ENCODE measurements at places on chromosomes 16 and 17.

DNA sequence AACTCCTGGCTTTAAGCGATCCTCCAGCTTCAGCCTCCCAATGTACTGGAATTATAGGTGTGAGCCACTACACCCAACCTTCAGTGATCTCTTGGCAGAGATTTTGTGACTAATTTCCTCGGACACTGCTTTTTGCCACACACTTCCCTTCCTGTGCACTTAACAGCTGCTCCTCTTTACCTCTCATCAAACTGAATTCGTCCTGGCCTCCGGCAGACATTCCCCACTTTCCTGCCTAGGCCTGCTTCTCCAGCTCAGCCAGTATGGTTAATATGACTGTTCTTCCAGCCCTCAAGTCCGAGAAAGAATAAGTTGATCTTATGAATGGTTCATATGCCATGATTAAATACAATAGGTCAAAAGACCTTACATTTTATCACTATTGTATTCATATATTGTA, 69.0 kb upstream of the MTMR4 start:
- DNase-seq: no peak

DNA sequence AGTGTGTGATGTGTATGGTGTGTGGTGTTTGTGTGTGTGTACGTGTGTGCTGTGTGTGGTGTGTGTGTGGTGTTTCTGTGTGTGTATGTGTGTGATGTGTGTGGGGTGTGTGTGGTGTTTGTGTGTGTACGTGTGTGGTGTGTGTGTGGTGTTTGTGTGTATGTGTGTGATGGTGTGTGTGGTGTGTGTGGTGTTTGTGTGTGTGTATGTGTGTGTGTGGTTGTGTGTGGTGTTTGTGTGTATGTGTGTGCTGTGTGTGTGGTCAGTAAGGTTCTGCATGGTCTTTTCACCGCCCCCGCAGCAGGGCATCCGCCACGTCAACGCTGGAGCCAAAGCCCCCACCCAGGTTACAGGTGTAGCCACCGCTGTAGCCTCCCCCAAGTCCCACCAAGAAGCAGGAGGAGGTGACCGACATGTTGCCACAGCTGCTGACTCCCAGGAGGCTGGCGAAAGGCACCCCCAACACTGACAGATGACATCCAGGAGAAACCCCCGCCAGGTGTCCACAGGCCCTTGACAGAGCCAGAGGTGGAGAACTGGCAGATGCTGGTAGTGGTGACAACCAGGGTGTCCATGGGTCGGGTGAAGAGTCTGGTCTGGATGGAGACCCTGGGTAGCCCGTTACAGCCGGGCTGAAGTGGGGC, 9.3 kb upstream of the KRT17 start:
- no peak for DNase-seq

- DNase-seq: no peak
Measured at GRCh38 chr17:80625627-80626026, 81.0 kb downstream of the RPTOR start.

GRCh38 chr17:35449371-35449931, 885 bp upstream of the SLFN13 start:
- peak; percentile 40 for DNase-seq

GRCh38 chr16:5793556-5793955, 696.0 kb upstream of the EEF2KMT start:
- DNase-seq: no peak

DNA sequence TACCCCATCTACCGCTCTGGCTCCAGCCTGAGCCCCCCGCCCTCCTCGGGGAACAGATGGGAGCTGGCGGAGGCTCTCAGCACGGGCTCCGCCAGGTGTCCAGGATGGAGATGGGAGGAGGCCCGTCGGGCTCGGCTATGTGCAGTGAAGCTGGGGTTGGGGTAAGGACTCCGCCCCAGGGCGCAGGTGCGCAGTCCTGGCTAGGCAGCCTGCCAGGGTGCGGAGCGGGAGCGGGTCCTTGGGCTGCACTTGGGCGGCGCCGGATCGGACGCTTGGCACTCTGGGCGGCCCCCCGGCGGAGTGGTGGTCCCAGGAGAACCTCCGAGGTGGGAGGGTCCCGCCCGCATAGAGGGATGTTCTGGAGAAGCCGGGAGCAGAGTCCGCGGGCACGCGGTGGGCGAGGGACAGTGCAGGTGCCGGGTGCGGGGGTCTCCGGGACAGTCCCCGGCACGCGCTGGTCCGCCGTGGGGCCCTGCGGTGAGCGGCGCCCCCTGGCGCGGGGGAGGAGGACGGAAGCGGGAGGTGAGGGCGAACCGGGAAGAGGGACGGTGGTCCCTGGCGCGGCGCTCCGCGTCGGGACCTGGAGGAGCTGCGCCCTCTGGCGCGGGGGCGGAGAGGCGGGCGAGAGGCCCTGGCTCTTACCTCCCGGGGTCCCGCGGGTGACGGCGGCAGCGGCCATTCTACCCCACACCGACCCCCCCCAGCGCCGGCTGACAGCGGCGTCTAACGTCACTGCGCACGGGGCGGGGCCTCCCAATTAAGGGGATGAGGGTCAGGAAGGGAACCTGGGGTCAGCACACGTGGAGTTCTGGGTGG, at the start of gene CAMTA2:
CAMTA2 (minus strand) TSS at position 725 of the 816 bp plus-strand sequence. CDS start 1,453 bp downstream, outside the sequence.
- DNase-seq: peak; percentile 79

GRCh38 chr16:63005356-63005755, 969.1 kb upstream of the CDH8 start:
- no peak for DNase-seq

GRCh38 chr16:85974428-85975375, 75.7 kb downstream of the IRF8 start:
- DNase-seq: no peak

DNA sequence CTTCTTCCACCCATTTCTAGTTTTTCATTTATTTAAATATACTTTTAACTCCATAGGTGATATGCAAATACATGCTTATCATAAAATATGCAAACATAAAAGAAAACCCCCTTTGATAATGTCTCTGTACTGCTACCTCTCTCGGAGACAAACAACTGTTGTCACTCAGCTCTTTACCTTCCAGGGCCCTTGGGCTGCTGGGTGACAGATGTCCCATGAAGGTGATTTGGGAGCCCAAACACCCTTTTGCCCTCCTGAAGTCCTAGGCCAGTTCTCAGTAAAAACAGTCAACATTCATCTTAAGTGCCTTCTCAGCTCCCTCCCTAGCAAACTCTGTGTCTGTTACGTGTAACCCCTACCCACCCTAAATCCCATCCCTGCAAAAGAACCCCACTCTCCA, 37.5 kb downstream of the CHD9 start:
- DNase-seq: no peak

DNA sequence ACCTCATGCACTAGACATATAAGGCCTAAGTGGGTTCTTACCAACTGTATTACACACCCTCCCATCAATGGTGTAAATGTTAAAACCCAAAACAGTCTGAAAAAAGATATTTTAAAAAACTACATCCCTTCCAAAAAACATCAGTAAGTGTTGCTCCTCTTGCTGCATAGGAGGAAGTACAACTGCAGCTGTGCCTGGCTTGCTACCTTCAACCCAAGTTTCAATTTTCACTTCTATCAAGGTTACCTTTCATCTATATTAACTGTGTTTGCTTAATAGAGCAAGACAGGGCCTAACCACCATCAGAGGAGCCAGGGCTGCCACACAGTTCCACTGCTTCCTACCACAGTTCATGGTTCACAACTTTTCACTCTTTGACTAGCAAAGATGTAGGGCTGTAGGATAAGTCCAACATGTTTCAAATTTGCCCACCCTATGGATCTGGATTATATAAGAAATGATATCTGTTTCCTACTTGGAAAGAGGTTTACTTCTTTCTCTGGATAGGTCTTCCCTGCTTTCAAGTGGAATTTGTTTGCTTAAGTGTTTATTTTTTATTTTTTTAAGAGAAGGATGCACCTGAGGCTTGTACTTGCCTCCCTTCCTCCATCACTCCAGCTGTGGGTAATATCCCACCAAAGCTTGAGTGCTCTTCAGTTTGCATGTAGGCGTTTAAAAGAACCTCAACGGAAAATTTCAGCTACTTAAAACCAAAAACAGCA, 56.7 kb downstream of the GRB7 start:
- DNase-seq: no peak

All from cardiac muscle cell (in vitro differentiated cells and primary cell).